ENCODE measurements at places on chromosomes 11 and 22. TPM values are rescaled to one million over a fixed set of nuclear protein-coding genes. Genes with fewer than 3 reads are reported as not detected.
A peak's percentile ranks its signal among the peaks of the same experiment; 100 is the strongest.

RAB3IL1 gene
- 12.1 TPM for total RNA-seq

DNA sequence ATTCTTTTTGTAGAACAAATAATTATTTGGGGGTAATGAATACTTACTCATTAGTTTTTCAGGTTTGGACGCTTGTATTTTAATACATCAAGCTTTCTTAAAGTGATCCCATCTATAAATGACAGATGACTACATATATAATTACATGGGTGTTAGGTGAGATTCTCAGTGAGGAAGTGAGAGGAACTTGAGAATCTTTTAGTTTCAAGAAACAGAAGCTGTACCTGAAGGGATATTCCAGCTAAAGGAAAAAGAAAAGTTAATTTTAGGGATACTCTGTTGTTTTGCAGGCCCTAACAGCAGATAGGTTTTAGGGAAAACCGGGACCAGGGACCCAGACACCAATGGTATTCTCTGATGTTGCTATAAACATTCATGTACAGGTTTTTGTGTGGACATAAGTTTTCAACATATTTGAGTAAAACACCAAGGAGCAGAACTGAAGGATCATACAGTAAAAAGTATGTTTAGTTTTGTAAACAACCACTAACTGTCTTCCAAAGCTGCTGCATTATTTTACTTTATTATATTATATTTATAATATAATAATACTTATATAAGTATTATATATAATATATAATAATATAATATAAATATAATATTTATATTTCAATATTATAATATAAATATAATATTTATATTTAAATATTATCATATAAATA is 24.1 kb upstream of the PHOX2A start:
- DNase-seq, result no peak

DNA sequence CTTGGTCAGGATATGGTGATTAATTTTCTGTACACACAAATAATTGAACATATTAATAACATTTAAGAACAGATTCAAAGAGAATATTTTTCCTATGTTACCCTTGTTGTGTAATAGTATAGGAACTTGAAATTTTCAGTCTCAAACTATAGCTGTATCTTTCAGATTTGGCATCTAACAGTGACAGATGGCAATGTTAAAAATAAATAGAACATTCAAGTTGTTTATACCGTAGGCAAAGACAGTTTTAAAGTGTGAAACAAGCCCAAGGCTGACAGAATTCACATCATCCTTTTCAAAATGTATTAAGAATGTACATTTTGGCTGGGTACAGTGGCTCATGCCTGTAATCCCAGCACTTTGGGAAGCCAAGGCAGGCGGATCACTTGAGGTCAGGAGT is 92.6 kb upstream of the TP53AIP1 start:
- DNase-seq, result no peak

GRCh38 chr11:84886344-84886743 is 740.8 kb downstream of the DLG2 start:
- DNase-seq, result no peak

DNA sequence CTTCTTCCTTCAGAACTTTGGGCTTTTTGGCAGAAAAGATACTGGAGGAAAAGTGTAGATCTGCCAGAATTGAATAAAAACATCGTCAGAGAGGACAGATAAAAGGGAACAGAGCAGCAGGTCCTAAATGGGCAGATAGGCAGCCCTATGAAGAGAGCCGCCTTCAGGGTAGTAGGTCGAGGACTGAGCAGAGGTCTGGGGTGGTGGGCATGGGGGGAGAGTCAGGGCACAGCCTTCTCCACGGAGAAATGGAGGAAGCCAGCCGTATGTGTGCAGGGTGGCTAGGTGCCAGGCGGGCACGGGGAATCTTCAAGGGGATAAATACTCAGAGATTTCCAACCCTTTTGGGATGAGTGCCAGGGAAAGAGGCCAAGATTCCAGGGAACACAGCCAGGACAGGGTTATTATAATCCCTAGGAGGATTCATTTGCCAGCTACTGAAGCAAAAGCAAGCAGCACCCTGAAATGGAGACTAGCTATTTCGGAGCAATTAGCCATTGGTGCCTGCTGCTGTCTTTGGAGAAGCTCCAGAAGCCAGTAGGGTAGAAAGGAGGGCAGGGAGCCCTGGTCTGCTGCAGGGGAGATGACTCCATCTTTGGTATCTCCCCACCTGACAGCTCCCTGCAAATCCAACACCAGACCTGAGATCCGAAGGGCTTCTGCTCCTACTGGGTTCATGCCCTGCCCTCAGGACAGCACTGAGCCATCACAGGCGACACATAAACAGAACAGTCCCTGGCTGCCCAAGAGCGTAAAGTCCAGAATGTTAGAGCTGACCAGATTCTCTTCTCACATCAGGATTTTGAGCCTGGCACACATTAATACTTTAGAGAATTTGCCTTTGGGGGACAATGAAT is 174.5 kb upstream of the NTM start:
- peak; percentile 65 for DNase-seq

GRCh38 chr22:42176255-42176915 is 45.8 kb upstream of the CYP2D6 start:
- DNase-seq, result no peak

DNA sequence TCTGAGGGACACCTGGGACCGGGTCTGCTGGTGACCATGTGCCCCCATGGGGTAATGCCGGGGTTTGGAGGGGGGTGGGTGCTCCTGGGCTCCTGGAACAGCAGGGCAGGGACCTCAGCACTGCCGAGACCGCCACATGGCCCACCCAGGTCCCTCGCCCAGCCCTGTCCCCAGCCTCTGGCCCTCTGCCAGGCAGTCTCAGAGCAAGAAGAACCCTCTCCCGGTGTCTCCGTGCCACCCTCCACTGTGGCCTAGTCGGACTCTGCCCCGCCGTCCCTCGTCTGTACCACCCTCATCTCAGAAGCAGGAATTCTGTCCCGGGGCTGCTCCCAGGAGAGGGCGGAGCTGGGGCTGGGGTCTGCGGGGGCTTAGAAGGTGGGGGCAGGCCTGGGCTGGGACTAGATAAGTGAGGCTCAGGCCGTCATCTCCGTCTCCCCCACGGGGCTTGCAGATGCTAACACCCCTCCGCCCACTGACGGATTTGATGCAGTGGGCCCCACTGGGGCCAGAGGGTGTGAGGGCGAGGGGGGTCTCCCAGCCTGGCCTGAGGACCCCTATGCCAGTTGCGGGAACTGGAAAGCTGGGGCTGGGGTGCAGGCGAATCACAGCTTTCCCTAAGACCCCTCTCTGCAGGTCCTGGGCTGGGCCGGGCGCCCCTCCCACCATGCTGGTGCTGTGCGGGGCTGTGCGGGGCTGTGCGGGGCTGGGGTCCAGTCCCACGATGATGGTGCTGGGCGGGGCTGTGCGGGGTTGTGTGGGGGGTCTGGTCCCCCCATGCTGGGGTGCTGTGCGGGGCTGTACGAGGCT is 1.1 kb downstream of the MUC5AC start:
- DNase-seq, result no peak

DNA sequence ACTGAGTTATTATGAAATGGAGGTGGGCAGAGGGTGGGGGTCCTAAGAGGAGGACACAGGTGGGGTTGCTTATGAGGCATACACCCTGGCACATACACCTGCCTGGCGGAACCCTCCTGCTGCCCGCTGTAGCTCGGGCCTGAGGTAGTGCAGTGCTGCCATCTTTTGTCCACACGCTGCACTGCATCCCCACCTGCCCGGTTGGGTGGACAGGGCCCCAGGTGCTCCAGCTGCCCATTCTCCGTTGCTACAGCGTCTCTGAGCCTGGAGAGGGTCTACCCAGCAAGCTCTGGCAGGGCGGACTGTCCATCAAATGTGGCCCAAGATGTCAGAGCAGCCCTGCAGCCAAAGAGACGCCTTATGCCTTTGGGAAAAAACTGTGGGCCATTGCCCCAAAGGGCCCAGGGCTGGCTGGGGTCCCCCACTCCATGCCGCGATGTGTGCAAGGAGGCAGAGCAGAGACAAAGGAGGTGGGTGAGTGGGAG is 131.2 kb downstream of the BUD13 start:
- DNase-seq, result peak; percentile 43

Measured in mucosa of gallbladder (tissue), 1 donor.